ENCODE measurements at places on chromosomes 1 and 21. TPM values are rescaled to one million over a fixed set of nuclear protein-coding genes. Genes with fewer than 3 reads are reported as not detected.

The FAM131C gene
- 0.23 TPM for total RNA-seq

The ROR1 gene
- total RNA-seq: 0.21 TPM

The TTC22 gene
- 4.1 TPM for total RNA-seq

The COL24A1 gene
- not detected for total RNA-seq

The TCHH gene
- not detected for total RNA-seq

The ATP5PO gene
- total RNA-seq: 177 TPM

The TMEM54 gene
- total RNA-seq: 1.7 TPM

The SNAPIN gene
- total RNA-seq: 34.2 TPM

The FCRL4 gene
- total RNA-seq: not detected

The CYP4Z1 gene
- not detected for total RNA-seq

The AKR7A3 gene
- 0.39 TPM for total RNA-seq

The GNAT2 gene
- 0.26 TPM for total RNA-seq

The EDARADD gene
- 2.8 TPM for total RNA-seq

The RIMS3 gene
- total RNA-seq: 2.7 TPM

The PTPN22 gene
- total RNA-seq: 42.4 TPM
